ENCODE measurements at places on chromosomes 3 and 15.

- DNase-seq, result no peak
Measured at GRCh38 chr3:95333826-95334225, 1271.0 kb downstream of the NSUN3 start.

GRCh38 chr15:92989470-92989869, 89.3 kb downstream of the CHD2 start:
- DNase-seq, result no peak

GRCh38 chr3:76566211-76566534, 473.7 kb upstream of the ROBO2 start:
- no peak for DNase-seq

GRCh38 chr3:162525066-162525742, 1028.6 kb downstream of the OTOL1 start:
- DNase-seq, result no peak

DNA sequence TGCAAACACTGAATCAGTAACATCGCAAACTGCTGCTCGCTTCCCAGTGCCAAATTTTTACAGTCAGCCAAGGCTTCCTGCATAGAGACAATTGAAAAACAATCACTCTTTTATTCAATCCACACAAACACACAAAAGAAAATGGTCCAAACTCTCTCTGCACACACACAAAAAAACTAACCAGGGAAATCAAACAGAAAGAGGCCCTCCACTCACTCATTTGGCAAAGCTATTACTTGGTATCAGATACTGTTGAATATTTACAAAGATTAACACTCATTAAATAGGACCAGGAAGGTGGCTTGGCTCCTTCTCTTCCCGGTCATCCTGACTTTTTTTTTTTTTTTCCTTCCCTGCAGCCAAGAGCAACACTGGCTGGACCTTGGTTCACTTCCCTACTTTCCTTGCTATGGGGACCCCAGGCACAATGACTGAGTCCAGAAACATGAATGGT, 62.4 kb upstream of the SPATA12 start:
- no peak for DNase-seq

DNA sequence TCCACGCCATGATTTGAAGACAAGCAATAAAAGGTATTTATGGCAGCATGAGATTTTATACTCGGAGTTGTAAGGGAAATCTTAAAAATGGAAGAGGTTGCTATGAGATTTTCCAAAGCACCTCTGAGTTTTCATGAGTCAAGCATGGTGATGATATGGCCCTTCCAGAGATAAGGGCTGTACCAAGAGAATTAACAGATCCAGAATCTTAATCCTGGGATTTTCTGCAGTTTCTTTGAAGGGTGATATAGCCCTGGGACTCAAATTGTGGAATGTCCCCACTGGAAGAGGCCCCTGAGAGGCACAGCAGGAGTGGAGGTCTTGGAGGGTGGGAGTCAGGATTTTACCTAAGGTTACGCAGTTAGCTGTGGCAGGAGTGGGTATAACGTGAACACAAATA, 243.3 kb downstream of the ZNF621 start:
- no peak for DNase-seq

DNA sequence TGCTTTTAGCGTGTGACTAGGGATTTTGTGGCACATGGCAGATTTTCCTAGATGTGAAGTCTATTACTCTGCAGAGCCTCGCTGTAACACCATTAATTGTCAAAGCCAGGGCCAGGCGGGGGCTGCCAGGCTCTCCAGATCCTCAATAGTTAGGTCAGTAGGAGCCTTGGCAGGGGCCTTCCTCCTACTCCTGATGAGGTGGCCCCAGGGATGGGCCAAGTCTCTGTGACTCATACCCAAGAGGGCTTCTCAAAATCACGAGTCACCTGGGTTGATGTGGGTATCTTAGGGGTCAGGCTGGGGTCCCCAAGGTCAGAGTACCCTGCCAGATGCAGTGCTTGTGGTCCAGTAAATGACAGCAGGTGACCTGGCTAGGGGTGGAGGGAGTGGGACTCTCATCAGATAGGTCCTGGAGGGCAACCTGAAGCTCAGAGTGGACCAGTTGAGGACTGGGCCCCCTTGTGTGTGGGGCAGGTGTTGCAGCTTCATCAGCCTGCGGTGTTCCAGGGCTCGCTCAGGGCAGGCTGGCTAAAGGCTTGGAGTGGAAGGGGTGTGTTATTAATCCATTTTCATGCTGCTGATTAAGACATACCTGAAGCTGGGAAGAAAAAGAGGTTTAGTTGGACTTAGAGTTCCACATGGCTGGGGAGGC, 88.5 kb upstream of the MYZAP start:
- no peak for DNase-seq

- DNase-seq, result no peak
Measured at GRCh38 chr3:5181469-5182141, 5.9 kb upstream of the EDEM1 start.

GRCh38 chr3:51802106-51802703, 23.2 kb upstream of the IQCF6 start:
- DNase-seq, result no peak

DNA sequence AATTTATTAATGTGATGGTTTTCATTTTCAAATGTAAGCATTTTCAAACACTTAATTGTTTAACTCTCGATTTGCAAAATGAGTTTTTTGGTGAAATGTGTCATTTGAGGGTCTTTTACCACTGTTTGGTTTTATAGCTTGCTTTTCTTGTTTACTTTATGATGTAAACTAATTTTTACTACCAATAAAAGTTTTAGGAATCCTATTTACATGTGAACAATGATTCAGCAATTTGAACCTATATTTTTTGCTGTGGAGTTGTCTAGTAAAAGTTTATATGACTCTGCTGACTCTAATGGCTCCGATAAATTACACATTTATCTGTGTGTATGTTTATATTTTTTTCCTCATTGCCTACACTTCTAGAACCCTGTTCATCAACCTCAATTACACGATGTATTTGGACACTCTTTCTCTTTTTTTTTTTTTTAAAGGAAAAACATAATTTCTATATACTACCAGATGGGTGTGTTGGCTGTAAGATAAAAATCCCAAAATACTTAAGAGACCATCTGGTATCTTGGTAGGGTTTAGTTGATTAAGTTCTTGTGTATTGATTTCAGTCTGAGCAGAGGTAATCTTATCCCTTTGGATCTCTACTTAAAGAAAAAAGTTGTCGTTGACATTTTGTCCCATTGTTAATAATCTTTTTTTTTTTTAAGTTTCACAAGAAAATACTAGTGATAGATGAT, 89.5 kb downstream of the PTPRG start:
- DNase-seq, result no peak

DNA sequence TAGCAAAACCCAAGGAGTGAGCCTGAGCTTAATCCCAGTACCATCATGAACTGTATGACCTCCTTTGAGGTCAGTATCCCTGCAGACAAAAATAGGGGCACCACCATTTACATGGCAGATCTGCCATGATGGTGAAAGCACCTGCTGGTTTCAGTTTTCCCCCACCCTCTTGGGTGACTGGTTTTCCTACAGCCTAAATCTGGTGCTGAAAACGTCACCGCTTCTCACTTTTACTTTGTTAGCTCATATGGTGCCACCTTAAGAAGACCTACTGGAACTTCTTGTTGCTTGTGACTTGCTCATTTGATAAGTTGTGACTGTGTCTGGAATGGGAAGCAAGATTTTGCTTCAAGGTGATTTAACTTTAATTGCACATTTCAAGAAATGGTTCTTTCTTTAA, 5.1 kb downstream of the PPP1R2 start:
- no peak for DNase-seq

All from Daoy (cell line).